ENCODE measurements at places on chromosomes 2 and 18. TPM values are rescaled to one million over a fixed set of nuclear protein-coding genes. Genes with fewer than 3 reads are reported as not detected.

Gene UGT1A4
- not detected for polyA plus RNA-seq

Gene CYS1
- polyA plus RNA-seq = not detected

Gene LIMS3
- polyA plus RNA-seq = 4.0 TPM

Gene RESP18
- polyA plus RNA-seq = not detected

Gene SCN1A
- not detected for polyA plus RNA-seq

- H3K27me3 ChIP-seq = peaks cover 8% of the 10 kb centered on the region
- H3K4me3 ChIP-seq = no peak overlapping the region
- H3K27ac ChIP-seq = no peak overlapping the region
- no peak for DNase-seq
Measured at GRCh38 chr2:217947383-217948350, 55.1 kb downstream of the TNS1 start.

DNA sequence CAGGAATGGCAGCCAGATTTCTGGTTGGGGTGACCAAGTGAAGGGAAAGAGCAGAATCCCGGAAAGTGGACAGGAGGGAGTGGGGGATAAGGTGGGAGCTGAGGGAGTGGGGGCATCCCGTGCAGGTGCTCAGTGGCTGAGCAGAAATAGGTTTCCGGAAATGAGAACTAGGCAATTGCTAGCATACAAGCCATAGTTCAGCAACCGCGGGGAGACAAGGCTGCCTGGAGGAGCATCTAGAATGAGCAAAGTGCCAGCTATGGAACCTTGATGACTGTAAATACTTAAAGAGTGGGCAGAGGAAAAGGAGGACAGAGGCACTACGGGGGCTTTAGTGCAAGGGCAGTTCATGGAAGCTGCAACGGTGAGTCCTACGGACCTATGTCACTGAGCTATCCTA is 220.2 kb downstream of the BCL11A start:
- H3K36me3 ChIP-seq = no peaks in the 10 kb centered on the region
- DNase-seq = no peak
- no peak overlapping the region for H3K27ac ChIP-seq
- H3K4me3 ChIP-seq = no peak overlapping the region
- H3K4me1 ChIP-seq = no peaks in the 10 kb centered on the region

DNA sequence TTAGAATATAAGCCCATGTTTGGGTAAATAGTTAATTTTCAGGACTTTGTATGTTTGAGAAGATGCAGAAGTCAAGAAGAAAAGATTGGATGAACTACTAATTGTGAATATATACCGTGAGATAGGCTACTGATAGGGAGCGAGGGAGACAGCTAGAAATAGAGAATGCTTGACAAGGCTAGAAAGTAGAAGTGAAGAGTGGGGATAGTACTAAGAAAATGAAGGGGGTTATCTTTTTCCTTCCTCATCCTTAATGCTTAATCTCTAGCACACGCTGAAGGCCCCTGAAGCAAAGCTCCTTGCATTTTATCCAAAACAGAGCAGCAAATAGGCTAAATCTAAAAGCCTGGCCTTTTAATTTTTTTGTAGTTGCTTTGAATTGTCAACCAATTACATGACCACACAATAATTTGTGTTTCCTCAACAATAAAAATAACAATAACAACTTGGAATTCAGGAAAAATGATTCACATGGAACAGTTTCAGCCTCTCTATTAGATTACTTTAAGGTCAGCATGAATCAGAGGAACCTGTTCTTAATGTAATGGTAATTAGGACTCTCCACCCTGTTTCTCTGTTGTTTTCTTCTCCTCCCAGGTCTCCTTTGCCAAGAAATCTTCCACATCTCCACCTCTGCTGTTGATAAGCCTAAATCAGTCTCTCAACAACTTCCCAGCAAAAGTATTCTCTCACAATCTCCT is 1071.3 kb upstream of the ZEB2 start:
- no peak for DNase-seq
- no peaks in the 10 kb centered on the region for H3K4me1 ChIP-seq
- H3K36me3 ChIP-seq = no peaks in the 10 kb centered on the region
- H3K4me3 ChIP-seq = no peak overlapping the region

GRCh38 chr18:74023220-74023619 is 124.4 kb downstream of the FBXO15 start:
- no peaks in the 10 kb centered on the region for H3K36me3 ChIP-seq
- no peak overlapping the region for H3K27ac ChIP-seq
- H3K4me1 ChIP-seq = no peaks in the 10 kb centered on the region
- peaks cover 5% of the 10 kb centered on the region for H3K27me3 ChIP-seq

DNA sequence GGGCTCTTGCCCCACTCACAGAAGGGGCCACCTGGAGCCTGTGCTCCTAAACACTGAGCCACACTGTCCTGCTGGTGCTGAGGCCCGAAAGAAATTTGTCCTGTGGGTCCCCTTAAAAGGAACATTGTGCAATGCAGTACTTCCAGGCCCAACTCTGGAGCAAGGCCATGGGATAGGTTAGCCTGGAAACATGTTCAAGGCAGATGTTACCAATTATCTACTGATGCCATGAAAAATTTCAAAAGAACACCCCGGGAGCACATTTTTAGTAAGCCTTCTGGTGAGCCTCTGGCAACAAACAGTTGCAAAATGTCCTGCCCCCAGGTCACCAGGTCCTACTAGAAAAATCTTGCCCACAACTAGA is 12.3 kb upstream of the PTMA start:
- no peak for DNase-seq
- H3K36me3 ChIP-seq = no peaks in the 10 kb centered on the region
- peaks cover 2% of the 10 kb centered on the region for H3K27me3 ChIP-seq
- no peak overlapping the region for H3K27ac ChIP-seq
- no peak overlapping the region for H3K4me3 ChIP-seq
- no peaks in the 10 kb centered on the region for H3K4me1 ChIP-seq

GRCh38 chr2:20164734-20165478 is 60.0 kb downstream of the SDC1 start:
- H3K4me3 ChIP-seq = no peak overlapping the region
- no peak overlapping the region for H3K27ac ChIP-seq
- H3K36me3 ChIP-seq = no peaks in the 10 kb centered on the region
- H3K27me3 ChIP-seq = peaks cover 4% of the 10 kb centered on the region

GRCh38 chr2:140262908-140263307 is 1482.7 kb upstream of the NXPH2 start:
- H3K36me3 ChIP-seq = no peaks in the 10 kb centered on the region
- DNase-seq = no peak
- no peak overlapping the region for H3K27ac ChIP-seq
- H3K27me3 ChIP-seq = no peaks in the 10 kb centered on the region
- H3K4me1 ChIP-seq = peaks cover 1% of the 10 kb centered on the region

- no peaks in the 10 kb centered on the region for H3K36me3 ChIP-seq
- H3K4me1 ChIP-seq = no peaks in the 10 kb centered on the region
Measured at GRCh38 chr2:102837626-102838198, 75.9 kb downstream of the TMEM182 start.

DNA sequence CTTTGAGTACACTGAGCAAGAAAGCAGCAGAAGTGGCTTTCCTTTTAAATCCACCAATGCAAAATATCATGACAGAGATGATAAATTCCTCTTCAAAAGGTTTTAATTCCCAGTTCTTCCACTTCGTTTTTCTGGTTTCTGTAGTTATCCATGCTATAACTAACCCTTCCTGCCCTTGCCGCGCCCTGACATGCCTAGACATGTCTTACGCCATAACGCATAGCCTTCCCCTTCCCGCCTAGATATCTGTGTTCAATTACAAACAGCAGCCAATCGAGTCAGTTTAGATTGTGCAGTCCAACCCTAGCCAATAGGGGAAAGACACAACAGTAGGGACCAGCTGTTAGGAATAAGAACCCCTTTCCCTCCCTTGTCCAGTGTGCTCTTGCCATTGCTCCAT is 16.1 kb downstream of the PRPF40A start:
- no peak overlapping the region for H3K27ac ChIP-seq
- peaks cover 52% of the 10 kb centered on the region for H3K4me1 ChIP-seq
- H3K4me3 ChIP-seq = no peak overlapping the region
- H3K36me3 ChIP-seq = peaks cover 5% of the 10 kb centered on the region

DNA sequence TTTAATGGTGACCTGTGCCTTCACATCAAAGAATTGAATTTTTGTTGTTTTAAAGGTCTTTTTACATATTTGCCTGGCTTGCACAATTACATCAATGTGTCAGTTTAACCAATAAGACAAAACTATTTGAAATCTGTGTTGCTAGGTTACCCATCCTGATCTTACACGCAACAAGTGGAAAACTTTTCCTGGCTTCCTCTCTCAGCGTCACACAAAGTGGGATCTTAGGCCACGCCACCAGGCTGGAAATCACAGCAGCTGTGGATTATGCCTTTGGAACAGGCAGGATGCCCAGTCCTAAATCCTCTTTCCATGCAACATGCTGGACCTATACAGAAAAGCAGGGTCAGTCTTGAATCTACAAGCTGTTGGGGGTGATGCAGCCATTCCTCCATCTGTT is 298.2 kb upstream of the HNRNPA3 start:
- no peak overlapping the region for H3K27ac ChIP-seq
- no peaks in the 10 kb centered on the region for H3K36me3 ChIP-seq
- H3K27me3 ChIP-seq = no peaks in the 10 kb centered on the region
- H3K4me1 ChIP-seq = no peaks in the 10 kb centered on the region

GRCh38 chr18:8658858-8659485 is 46.4 kb upstream of the MTCL1 start:
- H3K36me3 ChIP-seq = no peaks in the 10 kb centered on the region
- H3K27me3 ChIP-seq = peaks cover 1% of the 10 kb centered on the region
- DNase-seq = no peak
- H3K4me1 ChIP-seq = peaks cover 16% of the 10 kb centered on the region
- no peak overlapping the region for H3K4me3 ChIP-seq

DNA sequence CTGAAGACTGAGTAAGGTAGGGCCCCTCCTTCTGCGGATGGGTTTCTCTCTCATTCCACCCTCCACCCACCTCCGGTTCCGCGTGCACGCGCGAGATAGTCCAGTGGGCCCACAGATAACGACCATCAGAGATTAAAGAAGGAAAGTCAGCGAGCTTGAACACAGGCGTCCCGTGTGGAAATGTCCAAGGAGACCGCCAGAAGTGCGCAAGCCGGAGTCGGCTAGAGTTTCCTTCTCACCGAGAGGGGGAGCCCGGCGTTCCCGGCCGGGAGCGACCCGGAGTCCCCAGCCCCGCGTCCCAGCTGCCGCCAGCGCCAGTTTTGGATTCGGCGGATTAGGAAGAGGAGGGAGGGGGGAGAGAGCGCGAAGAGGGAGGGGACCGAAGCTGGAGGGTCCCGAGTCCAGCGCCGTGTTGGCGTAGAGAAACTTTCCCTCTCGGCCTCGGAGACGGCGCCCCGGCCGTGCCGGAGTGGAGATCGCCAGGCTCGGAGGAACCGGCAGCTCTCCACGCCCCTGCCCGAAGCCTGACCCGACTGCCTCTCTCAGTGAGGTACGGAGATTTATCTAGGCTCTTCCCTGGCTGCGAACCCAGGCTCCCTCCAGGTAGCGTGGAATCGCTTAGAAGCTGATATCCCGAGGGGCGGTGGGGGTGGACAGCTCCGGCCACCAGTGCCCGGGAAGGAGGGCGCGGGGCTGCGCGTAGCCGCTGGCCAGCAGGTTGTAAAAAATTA is at the start of gene GULP1:
Gene GULP1, plus strand, starts transcription at position 258 of the 731 bp plus-strand sequence. CDS start 185,829 bp downstream, outside the sequence.
- no peak within 1 kb of the TSS for H3K27ac ChIP-seq
- H3K27me3 ChIP-seq = peaks cover 5% of the 10 kb centered on the region
- DNase-seq = no peak
- H3K4me3 ChIP-seq = no peak within 1 kb of the TSS
- peaks cover 3% of the 10 kb centered on the region for H3K36me3 ChIP-seq
- H3K4me1 ChIP-seq = no peaks in the 10 kb centered on the region

All from immature natural killer cell (primary cell).